Foreskin melanocyte (primary cell): ENCODE measurements at places on chromosomes 3 and 15.

DNA sequence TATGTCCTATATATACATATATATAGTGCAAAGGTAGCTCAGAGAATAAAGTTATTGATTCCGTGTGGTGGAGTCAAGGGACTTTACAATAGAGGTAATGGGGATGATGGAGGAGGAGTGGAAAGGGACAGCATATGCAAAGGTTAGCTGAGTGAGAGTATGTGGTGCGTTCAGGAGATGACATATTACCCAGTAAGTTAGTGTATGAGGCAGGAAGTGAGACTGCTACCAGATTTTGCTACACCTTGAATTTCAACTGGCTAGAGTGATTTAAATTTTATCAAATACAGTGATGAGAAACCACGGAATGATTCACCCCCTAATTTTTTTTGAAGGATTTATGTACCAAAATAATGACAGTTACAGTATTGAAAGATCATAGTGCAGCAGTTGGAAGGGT, 2.8 kb downstream of the ACTL6A start:
- no peak for DNase-seq

DNA sequence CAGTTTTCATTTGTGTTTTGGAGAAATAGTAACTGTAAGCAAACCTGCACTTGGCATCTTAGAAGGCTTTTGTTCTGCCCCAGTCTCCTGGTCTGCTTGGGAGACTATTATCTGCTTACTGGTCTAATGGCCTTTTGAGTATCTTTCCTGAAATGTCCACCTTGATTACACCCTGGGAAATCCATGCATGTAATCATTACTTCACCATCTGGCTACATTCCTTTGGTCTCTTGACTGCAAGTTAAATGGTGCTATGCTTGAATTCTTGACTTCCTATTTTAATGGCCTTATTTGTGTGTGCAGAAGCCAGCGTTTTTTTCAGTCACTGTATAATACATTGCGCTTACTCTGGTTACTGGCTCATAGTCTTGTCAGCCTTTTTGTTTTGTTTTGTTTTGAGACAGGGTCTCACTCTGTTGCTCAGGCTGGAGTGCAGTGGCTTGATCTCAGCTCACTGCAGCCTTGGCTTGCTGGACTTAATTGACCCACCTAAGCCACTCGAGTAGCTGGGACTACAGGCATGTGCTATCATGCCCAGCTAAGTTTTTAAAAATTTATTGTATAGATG, 30.0 kb downstream of the CHD2 start:
- DNase-seq, result no peak

- no peak for DNase-seq
Measured at GRCh38 chr3:71055257-71056001, 528.1 kb downstream of the FOXP1 start.

- DNase-seq, result no peak
Measured at GRCh38 chr15:31478702-31479221, 152.1 kb downstream of the KLF13 start.

GRCh38 chr3:104575634-104576033, 791.1 kb upstream of the ALCAM start:
- no peak for DNase-seq

- no peak for DNase-seq
Measured at GRCh38 chr15:97991972-97992541, 31.6 kb downstream of the ARRDC4 start.

- DNase-seq, result no peak
Measured at GRCh38 chr3:74200952-74201351, 413.5 kb downstream of the CNTN3 start.

GRCh38 chr15:63306492-63307073, 29.2 kb downstream of the APH1B start:
- no peak for DNase-seq

DNA sequence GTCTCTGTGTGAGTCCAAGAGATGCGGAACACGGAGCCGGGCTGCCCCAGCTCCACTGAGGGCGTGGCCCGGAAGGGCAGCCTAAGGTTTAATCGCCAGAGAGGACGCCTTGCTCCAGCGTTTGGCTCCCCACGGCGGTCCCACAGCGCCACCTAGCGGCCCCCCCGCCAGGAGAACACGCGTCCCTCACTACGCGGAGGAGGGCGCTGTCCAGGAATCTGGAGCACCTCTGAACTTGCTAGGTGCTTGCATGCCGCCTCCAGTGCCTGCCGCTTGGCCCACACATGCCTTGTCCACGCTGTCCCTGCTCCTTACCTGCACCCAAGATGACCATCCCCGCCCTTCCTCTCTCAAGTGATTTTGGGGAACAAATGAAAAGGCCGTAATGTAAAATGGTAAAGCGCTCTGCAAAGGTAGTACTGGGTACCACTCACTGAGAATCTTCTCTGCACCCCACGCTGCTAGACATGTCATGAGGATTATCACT, 14.4 kb upstream of the MRPS22 start:
- peak; percentile 57 for DNase-seq

GRCh38 chr3:111128884-111129283, 57.3 kb downstream of the NECTIN3 start:
- DNase-seq, result no peak

DNA sequence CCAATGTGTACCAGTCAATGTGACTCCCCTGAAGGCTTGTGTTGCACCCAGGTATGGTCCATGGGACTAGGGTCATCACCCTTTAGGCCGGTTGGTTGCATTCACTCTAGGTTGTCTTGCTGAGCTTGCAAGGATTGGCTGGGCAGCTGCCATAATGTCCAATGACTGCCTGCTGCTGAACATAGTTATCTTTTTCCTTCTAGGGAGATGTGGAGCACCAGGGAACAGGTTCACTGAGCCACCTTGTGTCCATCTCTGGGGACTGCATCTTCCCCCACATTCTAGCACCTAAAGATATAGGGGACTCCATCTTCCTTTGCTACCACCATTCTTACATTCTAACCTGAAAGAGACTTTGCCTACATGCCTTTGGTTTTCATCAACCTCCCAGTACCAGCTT, 580.4 kb upstream of the TBL1XR1 start:
- peak; percentile 52 for DNase-seq

DNA sequence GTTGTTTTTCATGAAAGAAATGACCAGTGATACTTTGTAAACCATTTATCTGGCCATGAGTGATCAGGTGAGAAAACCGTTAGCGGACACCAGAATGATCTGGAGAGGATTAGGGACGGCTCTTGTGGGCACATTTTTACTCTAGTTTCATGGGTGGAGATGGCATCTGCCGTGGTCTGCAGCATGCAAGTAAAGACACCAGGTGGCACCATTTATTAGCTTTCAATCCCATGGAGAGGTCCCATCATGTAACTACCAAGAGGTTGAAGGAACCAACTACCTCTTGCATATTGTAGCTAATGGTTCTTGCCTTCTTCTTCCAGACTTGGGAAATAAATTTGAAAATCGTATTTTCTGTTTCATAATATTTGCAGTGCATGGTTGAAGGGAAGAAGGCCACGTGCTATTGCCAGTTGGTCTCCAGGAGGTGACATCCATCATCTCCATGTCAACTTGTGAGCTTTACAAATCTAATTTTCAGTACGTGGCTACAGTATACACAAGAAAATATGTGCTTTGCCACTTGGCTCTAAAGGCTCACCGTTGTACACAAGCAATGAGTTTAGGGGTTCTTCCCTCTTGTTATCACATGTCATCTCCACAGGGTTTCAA, 1.5 kb upstream of the MAPKBP1 start:
- DNase-seq, result peak; percentile 71

GRCh38 chr3:185561958-185562357, 9.6 kb upstream of the LIPH start:
- DNase-seq, result no peak

GRCh38 chr3:147360646-147361453, 45.5 kb downstream of the ZIC4 start:
- DNase-seq, result no peak

GRCh38 chr3:184574515-184575417, 13.2 kb downstream of the EPHB3 start:
- DNase-seq, result no peak

DNA sequence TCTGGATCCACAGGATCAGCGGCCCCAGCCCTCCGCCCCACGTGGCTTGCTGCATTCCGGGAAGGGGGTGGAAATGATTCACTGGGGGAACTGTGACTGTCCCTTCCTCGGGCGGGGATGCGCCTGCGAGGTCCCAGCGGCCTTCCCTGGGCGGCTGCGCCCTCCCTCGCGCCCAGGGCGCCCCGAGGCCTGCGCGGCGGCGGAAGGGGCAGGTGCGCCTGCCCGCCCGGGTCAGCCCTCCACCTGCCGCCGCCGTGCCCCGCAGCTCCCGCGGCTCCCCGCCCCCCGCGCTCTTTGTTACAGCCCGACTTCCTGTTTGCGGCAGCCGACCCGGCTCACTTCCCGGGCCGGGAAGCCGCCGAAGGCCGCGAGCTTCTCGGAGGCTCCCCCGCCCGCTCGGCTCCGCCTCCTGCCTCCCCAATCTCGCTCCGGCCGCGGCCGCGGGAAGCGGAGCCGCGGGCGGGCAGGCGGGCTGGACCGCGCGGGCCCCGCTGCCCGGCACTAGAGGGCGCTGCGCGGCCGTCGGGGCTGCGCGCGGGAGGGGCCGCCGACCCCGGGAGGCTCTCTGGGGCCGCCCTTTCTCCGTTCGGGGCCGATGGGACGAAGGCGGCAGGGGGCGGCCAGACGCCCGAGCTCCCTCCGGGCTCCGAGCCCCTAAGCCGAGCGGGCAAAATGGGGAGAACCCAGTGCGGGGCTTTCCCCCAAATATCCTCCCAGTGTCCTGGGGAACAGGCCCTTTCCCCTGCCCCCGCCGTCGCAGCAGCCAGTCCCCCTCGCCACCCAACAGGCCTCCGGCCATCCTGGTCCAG, 11.5 kb upstream of the CHAC1 start:
- DNase-seq, result peak; percentile 57
